ENCODE measurements at places on chromosomes 1 and 21.

- no peak for DNase-seq
Measured at GRCh38 chr21:45430521-45431501, 25.8 kb downstream of the COL18A1 start.

DNA sequence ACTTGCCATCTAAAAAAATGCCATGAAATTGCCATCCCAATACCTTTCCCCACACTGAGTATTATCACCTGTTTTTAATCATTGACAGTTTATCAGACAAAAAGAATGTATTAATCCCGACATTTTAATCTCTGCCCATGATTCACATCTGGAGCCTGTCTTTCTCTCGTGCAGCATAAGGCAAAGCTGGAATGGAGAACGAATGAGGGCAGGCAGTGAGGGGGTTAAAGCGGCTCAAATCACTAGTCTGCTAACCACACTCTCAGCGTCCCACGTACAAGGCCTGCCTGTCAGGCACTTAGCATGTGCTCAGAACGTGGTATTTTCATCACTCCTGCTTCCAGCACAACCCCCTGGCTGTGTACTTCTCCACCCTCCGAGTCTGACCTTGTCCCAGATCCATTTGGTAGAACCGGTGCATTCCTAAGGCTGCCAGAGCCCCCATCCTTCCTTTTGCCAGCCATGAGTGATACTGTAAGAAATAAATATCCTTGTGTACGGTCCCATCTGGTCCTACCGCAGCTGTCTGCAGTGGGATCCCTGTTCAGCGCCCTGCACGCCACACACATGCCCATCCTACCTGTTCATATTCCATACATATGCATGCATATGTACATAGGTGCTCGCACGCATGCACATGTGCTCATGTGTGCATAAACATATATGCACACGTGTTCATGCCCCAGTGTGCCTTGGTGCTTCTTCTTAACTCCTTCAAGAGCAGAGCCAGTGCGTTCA, 34.6 kb upstream of the FHAD1 start:
- no peak for DNase-seq

DNA sequence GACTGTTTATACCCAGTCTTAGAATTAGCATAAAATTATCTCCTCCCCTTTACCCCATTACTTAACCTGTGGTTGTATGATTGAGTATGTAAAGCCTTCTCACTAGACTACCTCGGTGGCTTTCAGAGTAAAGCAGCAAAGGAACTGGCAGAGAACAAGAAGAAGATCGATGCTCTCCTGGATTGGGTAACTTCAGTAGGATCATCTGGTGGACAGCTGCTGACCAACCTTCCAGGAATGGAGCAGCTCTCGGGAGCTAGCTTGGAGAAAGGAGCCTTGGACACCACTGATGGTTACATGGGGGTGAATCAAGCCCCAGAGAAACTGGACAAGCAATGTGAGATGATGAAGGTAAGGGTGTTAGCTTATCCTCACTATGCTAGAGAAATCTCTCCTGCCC, 138.6 kb upstream of the BMP8A start:
- DNase-seq: no peak

GRCh38 chr21:45301521-45302081, 13.9 kb upstream of the POFUT2 start:
- DNase-seq: no peak

- DNase-seq: no peak
Measured at GRCh38 chr1:69737527-69738185, 169.9 kb downstream of the LRRC7 start.

- no peak for DNase-seq
Measured at GRCh38 chr1:8379513-8380186, 61.7 kb downstream of the SLC45A1 start.

GRCh38 chr1:222893255-222893654, 78.4 kb downstream of the DISP1 start:
- no peak for DNase-seq

All from cerebellar nuclear complex (tissue), 1 donor.